Stimulated activated CD4-positive, alpha-beta T cell treated with anti-CD3 and anti-CD28 coated beads, Interleukin-15, amount 100 ng/mL, for 1 hour (primary cell): ENCODE measurements at places on chromosomes 12 and 14.
A peak's percentile ranks its signal among the peaks of the same experiment; 100 is the strongest.

DNA sequence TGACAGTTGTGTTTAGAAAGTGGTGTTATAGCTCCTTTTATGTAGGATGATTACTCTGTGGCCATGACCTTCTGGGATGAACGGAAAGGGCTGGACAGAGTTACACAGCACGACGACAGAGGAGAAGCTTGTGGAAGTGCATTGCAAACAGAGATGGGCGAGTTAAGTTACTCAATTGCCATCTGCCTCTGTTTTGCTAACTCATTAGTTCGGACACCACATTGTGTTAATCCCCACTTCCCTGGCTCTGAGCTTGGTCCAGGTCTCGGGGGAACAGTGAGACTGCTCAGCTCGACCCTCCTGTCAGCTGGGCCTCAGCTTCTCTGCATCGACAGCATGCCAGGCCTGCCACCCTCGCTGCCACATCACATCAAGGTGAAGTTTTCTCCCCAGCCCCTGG is 408.0 kb downstream of the ZFP36L1 start:
- no peak for DNase-seq

DNA sequence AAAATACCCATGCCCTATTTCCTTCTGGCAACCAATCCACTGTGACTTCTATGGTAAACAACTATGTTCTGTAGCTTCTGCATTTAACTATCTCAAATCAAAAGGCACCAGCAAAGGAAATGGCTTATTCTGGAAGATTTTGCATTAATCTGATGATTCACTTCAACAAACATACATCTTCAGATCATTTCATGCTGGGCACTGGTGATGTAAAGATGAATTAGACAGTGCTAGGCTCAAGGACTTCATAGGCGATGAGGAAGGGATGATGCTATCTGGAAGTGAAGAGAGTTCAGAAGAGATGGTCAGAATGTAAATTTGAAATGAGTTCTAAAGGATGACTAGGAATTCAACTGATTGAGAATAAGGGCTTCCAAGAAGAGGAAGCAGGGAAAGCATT is 363.3 kb downstream of the PAWR start:
- no peak for DNase-seq

DNA sequence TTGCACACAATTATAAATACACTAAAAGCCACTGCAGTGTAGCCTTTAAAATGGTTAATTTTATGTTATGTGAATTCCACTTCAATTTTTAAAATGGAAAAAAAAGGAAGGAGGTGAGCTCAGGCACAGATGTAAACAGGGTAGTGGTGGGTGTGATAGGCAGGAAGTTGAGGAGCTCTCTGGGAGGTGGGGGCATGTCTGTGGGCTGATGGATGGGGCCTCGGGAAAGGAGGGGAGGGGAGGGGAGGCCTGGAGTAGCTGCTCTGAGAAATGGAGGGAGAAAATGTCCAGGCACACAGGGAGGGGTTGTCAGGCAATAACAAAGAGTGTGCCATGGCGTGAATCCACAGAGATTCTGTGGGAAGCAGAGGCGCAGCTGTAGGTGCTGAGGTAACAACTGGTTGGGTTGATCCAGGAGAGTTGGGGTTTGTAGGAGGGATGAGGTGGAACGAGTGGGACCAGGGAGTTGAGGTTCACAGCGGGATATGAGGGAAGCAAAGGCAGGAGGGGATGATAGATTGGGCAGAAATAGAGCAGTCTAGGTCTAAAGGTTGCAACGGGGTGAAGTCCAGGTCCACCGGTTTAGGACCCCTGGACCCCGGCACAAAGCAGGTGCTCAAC is 57.2 kb downstream of the LTBP2 start:
- no peak for DNase-seq

GRCh38 chr12:75623631-75624154 is 112.3 kb upstream of the KRR1 start:
- DNase-seq: no peak

DNA sequence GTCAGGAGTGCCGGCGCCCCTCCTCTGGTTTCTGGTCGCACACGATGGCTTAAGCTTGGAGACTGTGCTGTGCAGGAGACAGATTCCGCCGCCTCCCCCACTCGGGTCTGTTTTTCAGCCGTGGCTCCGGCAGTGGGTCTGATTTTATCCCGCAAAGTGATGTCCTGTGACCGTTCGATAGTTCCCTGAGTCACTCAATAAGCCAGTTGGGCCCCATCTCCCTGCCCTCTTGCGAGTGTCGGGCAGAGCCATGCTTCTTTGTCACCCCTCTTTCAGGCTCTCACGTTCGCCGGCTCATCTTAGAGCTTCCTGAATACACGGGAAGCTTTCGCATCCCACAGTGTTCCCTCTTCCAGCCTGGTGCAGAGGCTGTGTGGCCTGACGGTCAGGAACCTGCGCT is 127.8 kb upstream of the RFLNA start:
- no peak for DNase-seq

DNA sequence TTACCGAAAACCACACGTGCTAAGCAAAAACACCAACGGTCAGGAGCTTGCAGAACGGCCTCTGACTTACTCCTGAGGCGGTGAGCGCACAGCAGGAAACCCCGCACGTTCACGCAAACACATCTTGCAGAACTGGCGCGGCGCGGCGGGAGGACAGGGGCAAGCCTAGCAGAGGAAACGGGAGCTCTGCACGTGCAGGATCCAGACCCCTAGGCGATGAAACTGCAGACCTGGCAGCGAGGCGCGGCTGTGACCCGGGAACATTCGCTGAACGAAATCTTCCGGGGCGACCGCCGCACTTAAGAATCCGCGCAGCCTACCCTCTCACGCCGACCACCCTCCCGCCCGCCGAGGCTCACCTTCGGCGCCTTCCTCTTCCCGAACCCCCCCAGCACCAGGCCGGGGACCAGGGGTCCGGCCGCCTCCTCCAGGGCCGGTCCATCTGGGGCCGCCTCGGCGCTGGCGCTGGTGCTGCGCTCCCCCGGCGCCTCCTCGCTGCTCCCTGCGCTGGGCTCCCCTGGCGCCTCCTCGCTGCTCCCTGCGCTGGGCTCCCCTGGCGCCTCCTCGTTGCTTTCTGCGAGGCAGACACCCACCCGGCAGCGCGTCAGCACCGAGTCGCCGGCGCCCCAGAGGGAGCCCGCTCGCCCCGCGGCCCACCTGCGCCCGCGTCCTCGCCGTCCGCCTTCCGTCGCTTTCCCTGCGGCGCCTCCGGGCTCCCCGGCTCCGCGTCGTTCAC is 615 bp downstream of the DDX51 start:
- DNase-seq: peak; percentile 27

GRCh38 chr14:100573002-100573756 is 14.0 kb downstream of the BEGAIN start:
- DNase-seq: no peak

GRCh38 chr14:102046337-102047278 is 40.2 kb downstream of the HSP90AA1 start:
- no peak for DNase-seq

DNA sequence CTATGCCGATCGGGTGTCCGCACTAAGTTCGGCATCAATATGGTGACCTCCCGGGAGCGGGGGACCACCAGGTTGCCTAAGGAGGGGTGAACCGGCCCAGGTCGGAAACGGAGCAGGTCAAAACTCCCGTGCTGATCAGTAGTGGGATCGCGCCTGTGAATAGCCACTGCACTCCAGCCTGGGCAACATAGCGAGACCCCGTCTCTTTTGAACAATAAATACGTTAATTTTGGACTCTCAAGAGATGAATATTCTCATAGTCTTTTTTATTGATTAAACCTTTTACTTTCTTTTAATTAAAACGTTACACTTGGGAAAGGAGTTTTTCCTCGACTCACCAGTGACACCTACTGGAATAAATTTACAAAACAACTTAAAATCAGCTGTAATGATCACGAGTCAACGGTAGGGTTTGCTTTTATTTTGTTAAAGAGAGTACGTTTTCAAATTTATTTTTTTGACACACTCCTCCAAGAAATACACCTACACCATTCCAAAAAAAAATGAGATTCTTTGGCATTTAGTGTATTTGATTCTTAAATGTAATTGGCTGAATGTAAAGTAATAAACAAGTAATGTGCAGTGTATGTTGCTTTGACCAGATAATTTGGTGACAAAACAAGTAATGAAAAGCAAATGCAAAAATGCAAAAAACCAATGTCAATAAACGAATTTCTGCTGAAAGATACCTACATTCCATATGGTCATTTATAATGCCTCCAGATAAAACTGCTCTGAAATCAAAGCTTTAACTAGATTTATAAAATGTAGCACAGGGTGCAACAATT is 687 bp upstream of the RPS29 start:
- DNase-seq: no peak

GRCh38 chr12:9606247-9606646 is 1.5 kb downstream of the KLRB1 start:
- DNase-seq: no peak

DNA sequence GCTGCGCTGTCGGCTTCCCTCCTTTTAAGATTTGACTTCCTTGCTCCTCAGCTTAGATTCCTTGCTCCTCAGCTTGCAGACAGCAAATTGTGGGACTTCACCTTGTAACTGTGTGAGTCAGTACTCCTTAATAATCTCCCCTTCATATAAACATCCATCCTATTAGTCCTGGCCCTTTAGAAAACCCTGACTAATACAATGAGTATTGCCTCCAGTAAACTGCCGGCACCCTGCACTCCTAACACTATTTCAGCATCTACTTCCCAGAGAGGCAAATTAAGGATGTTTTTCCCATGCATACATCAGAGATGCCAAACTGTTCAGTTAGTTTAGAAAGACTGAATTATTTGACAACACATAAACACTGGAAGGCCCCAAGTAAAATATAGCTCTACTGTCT is 611.3 kb upstream of the TMEM132C start:
- no peak for DNase-seq

- no peak for DNase-seq
These were observed 57.5 kb upstream of the PTGR2 start for GRCh38 chr14:73794146-73794545.

GRCh38 chr12:124927201-124928094 is 13.0 kb upstream of the UBC start:
- DNase-seq: peak; percentile 91

DNA sequence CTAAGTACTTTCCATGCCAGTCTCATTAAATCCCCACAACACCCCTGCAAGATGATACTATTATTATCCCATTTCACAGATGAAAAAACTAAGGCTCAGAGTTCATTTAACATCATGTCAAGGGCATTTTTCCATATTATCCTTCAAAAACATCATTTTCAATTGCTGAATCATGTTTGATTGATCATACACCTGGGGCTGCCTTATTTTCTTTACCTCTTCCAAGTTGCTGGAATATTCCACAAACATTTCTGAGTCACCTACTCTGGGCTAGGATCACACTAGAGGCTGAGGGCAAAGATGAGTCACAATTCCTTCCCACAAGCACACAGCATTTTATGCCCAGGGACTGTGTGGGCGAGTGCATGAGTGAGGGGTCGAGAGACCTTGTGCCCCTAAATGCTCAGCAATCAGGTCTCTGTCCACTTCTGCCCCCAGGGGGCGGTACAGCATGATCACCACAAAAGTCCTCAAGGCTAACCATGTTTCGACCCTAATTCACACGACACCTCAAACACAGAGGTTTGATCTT is 14.1 kb upstream of the TMEM119 start:
- no peak for DNase-seq

DNA sequence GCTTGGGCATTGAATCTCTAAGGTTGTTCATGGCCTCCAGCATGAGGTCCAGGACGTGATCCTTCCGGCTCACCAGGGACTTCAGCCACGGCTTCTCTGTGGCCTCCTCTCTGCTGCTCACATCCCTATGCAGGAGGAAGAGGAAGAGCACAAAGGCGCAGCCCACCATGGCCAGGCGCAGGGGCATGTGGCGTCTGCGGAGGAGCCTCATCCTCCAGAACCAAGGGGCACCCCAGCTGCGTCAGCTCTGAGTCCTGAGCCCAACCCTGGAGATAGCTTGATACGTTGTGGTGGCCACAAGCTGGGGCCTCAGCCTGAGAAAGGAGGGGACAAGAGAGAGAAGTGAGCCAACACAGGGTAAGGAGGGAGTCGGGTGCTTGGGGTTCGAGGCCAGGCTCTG is 11.6 kb downstream of the GALNT6 start:
- no peak for DNase-seq

GRCh38 chr14:100644784-100645183 is 57.6 kb upstream of the BEGAIN start:
- no peak for DNase-seq

DNA sequence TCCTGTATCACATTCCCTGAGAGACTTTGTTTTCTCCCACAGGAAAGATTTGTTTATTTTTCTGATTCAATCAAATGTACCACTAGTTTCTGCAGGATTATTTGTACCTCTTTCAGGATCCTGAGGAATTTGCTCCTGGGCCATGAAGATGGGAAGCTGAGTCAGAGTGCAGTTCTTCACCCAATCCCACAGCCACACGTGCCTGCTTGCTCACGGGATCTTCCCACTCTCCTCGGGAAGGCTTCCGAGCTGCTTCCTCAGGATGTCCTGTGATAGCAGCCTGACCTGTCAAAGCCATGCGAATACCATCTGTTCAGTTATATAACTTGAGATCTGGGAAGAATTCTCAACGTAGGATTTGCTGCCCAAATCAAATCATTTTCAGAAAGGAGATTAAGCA is 41.8 kb upstream of the HIF1A start:
- no peak for DNase-seq

- DNase-seq: no peak
These were observed 28.0 kb downstream of the TRAFD1 start for GRCh38 chr12:112153181-112153892.

DNA sequence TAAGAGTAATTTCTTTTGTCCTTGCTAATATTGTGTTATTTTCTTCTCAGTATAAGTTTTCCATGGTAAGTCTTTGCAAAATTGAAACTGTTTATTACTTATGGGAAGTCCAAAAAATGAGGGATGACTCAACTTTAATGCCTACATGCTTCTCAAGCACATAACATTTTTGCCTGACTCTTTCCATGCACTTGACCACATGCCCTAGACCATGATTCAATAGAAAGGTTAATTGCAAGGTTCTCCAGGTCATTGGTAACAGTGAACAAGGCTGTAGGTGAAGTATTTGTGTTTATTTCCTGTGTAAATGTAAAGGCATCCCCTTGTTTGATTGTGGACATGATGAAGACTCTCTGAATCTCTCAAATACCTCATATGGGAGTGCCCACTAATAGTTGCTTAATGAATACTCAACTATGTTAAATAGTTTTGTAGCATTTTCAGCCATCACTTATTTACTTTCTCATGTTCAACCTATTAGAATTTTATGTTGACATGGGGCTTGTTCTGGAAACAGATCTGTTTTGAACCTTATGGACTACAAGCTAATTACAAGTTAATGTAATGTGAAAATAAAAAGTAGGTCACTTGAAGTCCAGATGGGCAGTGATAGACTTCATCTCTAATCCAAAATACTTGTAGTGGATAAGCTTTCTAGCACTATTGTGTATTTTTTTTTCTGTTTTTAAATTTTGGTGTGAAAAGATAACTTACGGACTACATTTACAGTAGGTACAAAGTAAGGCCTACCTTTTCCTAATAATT is 131.7 kb downstream of the TMTC2 start:
- no peak for DNase-seq

DNA sequence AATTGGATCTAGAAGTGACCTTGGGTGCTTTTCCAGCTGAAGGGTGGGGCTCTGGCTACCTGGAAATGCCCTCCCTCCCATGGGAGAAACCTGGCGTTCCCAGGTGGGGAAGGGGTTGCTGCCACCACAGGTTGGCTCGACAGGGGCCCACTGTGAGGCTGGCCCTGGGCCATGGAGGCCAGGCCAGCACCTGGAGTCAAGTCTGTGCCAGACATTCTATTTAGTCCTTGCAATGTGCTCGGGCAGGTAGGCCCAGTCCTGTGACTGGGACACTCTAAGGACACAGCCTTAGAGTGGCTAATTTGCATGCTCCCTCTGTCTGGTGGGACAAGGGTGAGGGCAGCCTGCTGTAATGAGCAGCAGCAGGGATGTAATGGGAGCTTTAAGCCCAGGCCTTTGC is 11.9 kb downstream of the VRTN start:
- DNase-seq: no peak
